Activated CD8-positive, alpha-beta memory T cell treated with anti-CD3 and anti-CD28 coated beads, Interleukin-2, amount 50 U/mL, for 48 hours (primary cell): ENCODE measurements at places on chromosomes 12 and 14.

DNA sequence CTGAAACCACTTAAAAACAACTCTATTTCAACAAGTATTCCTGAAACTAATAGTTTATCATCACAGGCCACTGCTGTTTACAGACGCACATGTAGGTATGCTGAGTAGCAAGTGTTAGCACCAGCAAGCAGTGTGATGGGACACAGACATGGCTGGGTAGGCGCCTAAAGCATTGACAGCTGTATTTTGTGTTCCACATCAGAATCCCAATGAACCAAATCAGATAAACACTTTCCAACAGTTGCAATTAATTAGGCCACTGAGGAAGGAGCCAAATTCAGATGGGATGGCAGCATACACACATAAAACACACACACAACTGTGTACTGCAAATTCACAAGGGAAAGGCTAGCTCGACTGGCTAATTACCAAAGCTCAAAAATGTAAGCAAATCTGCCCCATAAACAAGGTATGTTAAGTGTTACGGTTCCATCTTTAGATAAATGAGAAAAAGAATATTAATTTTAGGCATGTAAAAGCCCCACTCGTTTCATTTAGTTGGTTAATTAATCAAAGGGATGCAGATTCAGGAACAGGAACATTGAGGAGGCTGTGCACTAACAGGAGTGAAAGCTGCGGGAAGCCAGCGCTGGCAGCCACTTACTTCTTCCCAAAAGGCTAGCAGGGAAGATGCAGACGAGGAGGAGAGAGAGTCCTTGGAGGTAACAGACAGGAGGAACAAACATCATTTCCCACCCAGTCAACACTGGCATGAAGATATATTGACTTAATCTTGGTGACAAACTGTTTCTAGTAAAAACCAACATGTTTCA, 33.4 kb downstream of the AMN start:
- no peak for DNase-seq

- DNase-seq = no peak
Measured at GRCh38 chr14:97036086-97036852, 239.1 kb downstream of the VRK1 start.

- no peak for DNase-seq
Measured at GRCh38 chr14:94285158-94285557, 7.9 kb downstream of the SERPINA10 start.

GRCh38 chr12:93571925-93572711, at the start of gene SOCS2:
Gene SOCS2, plus strand, starts transcription at chr12:93572675. Its CDS starts 223 bp downstream, at chr12:93572898.
- DNase-seq = peak; percentile 62

DNA sequence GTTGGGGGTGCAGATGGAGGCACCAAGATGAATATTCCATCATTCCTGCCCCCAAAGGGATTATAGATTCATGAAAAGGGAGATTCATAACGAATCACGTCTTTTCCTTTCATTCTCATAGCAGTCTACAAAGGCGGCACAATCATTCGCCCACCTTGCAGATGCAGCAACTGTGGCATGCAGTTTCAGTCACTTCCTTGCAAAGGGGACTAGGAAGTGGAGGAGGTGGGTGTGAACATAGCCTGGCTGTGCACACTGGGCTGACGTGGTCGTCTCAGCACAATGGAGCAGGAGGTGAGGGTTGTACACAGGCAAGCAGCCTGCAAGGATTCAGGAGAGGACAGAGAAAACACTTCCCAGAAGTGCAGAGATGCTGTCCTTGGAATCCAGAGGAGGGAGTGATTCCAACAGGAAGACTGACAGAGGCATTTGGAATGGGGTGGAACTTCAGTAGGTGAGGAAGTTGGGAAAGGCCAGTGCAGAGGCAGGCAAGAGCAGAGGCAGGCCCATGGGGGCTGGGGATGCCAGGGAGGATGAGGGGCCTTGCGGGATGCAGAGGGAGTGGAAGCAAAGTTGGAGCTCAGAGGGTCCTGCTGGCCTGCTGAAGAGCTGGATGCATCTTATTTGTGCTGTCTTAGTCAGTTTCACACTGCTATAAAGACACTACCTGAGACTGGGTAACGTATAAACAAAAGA, 21.9 kb upstream of the PPP2R5C start:
- no peak for DNase-seq

DNA sequence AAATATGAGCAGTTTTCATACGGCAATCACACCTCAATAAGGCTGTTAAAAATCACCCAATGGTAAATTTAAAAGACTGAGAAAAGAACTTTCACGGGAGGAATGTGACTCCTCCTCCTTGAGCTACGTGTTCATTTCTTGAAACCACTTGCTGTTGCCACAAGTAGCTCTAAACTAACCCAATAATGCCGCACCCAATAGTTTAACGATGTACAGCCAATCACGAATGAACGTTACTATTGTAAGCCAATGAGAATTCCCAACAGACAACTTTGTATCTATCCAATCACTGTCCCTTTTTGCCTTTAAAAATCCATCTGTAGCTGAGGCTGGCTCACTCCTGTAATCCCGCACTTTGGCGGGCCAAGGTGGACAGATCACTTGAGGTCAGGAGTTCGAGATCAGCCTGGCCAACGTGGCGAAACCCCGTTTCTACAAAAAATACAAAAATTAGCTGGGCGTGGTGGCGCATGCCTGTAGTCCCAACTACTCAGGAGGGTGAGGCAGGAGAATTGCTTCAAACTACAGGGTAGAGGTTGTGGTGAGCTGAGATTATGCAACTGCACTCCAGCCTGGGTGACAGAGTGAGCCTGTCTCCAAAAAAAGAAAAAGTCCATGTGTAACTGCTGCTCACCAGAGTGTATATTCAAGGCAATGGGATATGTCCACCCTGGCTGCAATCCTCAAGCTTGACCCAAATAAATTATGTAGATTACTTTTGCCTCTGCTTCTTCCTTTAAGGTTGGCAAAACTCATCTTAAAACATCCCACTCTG, 24.4 kb upstream of the BTBD6 start:
- no peak for DNase-seq

DNA sequence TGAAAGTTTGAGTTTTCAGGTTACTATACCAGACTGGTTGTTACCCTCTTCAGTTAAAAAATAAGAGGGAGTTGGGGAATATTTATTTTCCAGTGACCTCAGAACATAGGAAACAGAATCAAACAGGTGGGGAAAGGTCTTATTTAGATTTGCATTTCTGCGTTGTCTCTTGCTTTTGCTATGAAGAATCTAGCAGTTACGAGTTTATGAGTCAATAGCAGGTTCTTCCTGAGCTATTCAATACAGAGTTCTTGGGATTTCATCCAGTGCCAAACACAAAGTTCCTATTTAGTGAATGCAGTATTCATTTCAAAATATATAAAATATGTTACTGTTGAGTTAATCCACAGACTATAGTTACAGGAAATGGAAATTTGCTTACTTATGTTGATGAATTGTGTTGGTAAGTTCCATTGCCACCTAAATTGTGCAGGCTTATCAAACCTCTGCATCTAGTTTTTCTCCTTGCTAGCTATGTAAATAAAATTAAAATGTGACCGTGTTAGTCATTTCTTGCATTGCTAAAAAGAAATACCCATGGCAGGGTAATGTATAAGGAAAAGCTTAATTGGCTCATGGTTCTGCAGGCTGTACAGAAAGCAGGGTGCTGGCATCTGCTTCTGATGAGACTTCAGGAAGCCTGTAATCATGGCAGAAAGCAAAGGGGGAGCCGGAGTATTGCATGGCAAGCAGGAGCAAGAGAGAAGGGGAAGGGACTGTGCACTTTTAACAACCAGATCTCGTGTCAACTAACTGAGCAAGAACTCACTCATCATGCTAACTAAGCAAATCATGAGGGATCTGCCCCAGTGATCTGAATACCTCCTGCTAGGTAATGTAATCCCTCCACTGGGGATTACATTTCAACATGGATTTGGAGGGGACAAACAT, 110.2 kb downstream of the KTN1 start:
- no peak for DNase-seq

GRCh38 chr12:31890295-31891285, 68.6 kb upstream of the RESF1 start:
- DNase-seq = no peak

DNA sequence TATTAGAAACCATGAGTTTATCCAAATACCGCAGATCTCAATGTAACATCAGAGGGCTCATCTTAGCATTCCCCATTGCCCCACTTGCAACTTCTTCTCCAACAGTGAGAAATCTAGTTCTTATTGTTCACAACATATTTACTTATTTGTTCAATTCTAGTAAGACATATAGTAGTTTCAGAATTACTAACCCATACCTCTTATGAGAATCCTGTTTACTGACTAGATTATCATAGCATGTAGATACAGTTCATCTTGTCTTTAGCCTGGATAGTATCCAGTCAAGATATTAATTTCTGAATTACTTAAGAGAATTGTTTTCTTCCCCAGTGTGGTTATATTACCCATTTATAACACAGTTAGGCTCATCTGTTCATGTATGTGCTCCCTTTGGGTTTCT, 80.6 kb downstream of the NIN start:
- no peak for DNase-seq

- no peak for DNase-seq
Measured at GRCh38 chr12:89033062-89033461, 319.2 kb downstream of the DUSP6 start.

DNA sequence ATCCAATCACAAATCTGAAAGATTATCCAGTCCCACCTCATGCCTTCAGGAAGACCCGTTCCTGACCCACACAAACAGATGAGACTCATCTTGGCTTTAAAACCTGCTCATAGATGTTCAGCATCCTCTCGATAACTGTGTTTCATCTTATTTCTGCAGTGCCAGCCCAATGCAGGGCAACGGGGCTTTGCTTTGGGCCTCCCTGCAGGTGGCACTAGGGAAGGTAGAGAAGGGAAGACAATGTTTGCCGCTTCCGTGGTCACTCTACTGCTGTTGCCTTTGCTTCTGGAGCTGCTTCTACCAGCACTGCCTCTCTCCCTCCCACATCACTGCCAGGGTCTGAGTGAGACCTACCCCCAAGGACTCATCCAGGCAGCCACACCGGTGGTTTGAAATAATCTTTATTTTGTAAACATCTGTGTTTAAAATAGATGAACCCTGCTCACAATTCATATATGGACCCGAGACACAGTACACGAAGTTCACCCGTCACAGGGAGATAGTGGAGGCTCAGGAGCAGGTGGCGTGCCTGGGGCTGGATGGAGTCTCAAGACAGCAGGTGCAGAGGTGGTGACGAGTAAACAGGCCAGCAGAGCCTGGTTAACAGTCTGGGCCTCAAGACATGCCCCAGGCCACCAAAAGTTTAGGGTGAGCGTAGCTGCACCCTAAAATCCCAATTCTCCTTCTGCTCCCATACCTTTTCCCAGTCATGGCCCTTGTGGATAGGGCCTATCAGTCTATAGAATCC, 3.1 kb upstream of the GPX2 start:
- no peak for DNase-seq

DNA sequence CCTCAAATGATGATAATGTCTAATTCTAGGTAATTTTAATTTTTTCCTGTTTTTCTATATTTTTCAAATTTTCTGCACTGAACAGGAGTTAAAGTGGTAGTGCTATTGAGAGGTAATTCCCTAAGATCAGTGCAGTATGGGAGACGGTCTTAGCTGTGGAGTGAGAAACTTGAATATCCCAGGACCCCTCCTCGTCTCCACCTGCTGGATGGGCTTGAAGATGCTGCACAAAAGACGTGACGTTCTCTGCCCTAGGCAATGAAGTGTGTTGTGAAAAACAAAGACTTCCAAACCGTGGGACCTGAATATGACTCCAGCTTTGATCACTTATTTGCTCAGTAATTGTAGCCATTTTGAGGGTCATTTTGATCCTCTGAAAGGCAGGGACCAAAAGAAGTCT, 298.1 kb downstream of the VRK1 start:
- no peak for DNase-seq

GRCh38 chr12:77835969-77836368, 5.3 kb downstream of the NAV3 start:
- DNase-seq = no peak

- no peak for DNase-seq
Measured at GRCh38 chr12:113663396-113663795, 191.7 kb upstream of the LHX5 start.

DNA sequence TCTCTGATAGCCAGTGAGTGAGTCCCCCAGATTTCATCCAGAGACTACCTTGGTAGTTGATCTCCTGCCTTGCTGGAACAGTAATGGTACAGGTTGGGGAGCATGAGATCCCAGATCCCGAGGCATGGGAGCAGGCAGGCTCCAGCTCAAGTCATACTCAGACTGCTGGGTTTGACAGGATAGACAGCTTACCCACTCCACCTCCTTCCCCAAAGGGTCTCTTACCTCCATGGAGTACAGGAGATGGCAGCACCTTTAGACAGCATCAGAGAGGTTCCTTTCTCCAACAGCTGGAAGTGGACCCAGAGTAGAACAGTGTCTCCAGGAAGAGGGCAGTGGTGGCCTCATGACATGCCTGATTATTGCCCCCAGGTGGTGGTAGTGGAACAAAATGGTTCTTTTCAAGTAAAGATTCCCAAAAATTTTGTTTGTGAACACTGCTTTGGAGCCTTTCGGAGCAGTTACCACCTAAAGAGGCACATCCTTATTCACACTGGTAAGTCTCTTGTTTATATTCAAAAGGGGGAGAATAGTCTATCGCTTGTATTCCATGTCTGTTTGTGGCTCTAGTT, 4.9 kb upstream of the CSAD start:
- DNase-seq = peak; percentile 39

- no peak for DNase-seq
Measured at GRCh38 chr12:117792471-117792870, 176.3 kb downstream of the KSR2 start.

- peak; percentile 76 for DNase-seq
Measured at GRCh38 chr12:124713436-124714082, 146.1 kb upstream of the NCOR2 start.

DNA sequence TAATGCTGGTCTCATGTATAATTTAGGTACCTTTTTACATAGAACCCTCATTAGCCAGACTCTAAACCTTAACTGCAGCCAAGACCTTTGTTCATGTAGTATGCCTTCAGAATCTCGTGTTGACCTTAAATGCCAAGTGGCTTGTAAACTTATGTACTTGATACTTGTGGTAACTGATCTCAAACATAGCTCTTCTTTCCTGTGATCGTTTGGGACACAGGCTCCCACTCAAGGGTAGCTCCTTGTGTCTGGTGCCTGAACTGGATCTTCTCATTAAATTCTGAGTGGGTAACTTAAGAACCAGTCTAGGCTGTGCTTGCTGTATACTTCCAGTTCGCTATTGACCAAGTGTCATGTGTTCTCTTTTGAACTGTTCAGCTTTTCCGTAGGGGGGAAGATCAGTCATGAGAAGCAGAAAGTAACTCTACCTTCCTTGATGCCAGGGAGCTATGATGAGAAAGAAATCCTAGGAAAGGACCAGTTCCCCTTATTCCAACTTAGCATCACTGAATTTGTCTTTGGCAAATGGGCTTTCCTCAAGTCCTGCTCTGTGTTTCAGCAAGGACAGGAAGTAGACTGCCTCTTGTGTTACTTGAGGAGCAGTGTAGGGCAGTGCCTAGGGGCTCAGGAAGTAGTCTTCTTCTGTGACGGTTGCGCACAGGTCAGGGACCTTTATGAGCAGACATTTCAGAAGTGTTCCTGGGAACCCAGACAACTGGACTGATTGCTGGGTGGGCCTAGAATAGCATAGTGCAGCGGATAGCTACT, 2.5 kb downstream of the LGALS3 start:
- no peak for DNase-seq
